Esophagus squamous epithelium (tissue), 5 donors: ENCODE measurements at places on chromosomes 4 and X. TPM values are rescaled to one million over a fixed set of nuclear protein-coding genes. Genes with fewer than 3 reads are reported as not detected.

The SEPTIN6 gene
- total RNA-seq: 11.0 TPM

The PAGE2B gene
- not detected for total RNA-seq

The IBSP gene
- total RNA-seq: not detected

The CENPE gene
- total RNA-seq: 14.3 TPM

GRCh38 chr4:164700471-164700870, 53.5 kb upstream of the SMIM31 start:
- no peak overlapping the region for H3K4me3 ChIP-seq
- no peaks in the 10 kb centered on the region for H3K36me3 ChIP-seq
- no peak overlapping the region for H3K27ac ChIP-seq
- no peaks in the 10 kb centered on the region for H3K4me1 ChIP-seq

DNA sequence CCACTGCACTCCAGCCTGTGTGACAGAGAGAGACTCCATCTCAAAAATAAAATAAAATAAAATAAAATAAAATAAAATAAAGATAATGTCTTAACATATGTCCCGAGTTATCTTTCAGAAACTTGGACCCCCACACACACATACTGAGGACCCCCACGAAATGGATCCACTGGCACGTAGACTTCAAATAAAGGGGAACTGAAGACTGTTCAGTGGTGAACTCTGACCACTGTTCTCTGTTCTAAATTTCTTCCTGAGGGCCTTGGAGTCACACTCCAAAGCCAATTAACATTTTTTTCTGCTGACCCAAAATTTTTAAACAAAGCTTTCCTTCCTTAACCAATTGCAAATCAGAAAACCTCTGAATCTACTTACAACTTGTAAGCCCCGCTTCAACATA, 43.5 kb upstream of the PRDX4 start:
- H3K27ac ChIP-seq: no peak overlapping the region
- no peaks in the 10 kb centered on the region for H3K4me1 ChIP-seq
- H3K4me3 ChIP-seq: no peak overlapping the region
- no peaks in the 10 kb centered on the region for H3K27me3 ChIP-seq
- H3K36me3 ChIP-seq: no peaks in the 10 kb centered on the region
- DNase-seq: no peak

GRCh38 chr4:74161666-74162450, 3.9 kb downstream of the MTHFD2L start:
- no peak for DNase-seq
- no peak overlapping the region for H3K27ac ChIP-seq
- H3K4me3 ChIP-seq: no peak overlapping the region
- no peaks in the 10 kb centered on the region for H3K27me3 ChIP-seq

- no peak overlapping the region for H3K27ac ChIP-seq
- H3K4me3 ChIP-seq: no peak overlapping the region
- no peaks in the 10 kb centered on the region for H3K27me3 ChIP-seq
These were observed 83.6 kb upstream of the MAPK10 start for GRCh38 chr4:86443495-86443894.

DNA sequence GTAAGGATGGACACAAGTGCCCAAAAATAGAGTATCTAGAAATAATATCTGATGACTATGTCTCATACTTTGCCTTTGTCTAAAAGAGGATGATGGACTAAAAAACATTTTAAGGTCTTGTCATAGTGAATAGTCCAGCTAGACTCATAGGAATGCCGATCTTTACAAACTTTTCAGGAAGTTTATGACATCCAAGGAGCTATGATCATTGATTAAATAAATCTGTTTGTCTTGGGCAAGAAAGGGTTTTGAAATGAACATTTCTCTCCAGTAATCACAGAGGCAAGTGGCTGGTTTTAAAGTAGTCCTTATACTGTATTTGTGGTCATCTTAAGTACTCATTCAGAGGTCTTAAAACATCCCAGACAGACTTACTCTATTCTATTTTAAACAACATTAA, 109.8 kb downstream of the MAPK10 start:
- no peaks in the 10 kb centered on the region for H3K27me3 ChIP-seq
- no peaks in the 10 kb centered on the region for H3K36me3 ChIP-seq
- H3K27ac ChIP-seq: no peak overlapping the region

GRCh38 chrX:6067600-6067999, 161.1 kb downstream of the NLGN4X start:
- H3K27me3 ChIP-seq: no peaks in the 10 kb centered on the region
- H3K4me3 ChIP-seq: no peak overlapping the region
- H3K36me3 ChIP-seq: no peaks in the 10 kb centered on the region
- H3K27ac ChIP-seq: no peak overlapping the region
